Renal cortex interstitium (tissue), 15 donors: ENCODE measurements at places on chromosomes 6 and 20.
A peak's percentile ranks its signal among the peaks of the same experiment; 100 is the strongest.

DNA sequence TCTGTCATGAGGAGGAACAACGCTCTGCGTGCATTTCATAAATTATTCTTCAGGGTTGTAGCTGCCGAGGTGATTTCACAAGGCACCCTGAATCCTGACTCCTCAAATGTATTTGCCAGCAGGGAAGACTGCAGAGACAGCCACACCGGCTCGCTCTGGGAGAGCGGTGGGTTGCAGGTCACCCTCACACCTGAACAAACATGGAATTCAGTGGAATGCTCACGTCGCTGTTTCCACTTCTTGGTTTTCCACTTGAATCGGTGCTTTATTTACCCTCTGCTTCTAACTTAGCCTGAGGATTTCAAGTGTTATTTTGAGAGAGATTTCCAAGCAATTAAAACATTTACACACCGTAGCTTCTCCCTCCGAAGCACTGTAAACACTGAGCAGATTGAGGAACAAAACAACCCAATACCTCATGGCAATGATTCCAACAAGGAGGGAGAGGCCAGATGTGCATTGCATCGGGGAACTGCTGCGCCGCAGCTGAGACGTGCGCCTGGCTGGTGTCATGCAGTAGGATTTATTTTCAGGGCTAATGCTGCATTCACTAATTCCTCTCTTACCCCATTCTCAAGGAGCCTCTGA, 59.5 kb upstream of the GGTLC1 start:
- DNase-seq, result no peak

DNA sequence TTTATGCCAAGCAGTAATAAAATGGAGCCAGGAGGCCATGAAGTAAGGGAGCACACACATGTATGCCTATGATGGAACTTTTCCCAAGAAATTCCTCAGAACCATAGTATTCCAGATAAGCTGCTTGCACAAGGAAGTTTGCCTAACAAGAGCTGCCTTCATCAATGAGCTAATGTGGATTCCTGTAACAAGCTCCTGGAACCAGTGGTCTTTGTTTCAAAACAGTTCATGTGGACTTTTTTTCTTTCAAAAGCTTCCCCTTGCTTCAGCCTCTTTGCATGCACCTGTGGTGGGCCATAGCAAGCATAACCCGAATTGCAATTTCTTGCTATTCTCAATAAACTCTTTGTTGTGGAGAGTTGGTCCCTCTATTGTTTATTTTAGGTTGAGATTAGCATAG, 359.6 kb downstream of the UTRN start:
- no peak for DNase-seq

GRCh38 chr6:94785514-94785913, 791.8 kb upstream of the MANEA start:
- DNase-seq, result no peak

DNA sequence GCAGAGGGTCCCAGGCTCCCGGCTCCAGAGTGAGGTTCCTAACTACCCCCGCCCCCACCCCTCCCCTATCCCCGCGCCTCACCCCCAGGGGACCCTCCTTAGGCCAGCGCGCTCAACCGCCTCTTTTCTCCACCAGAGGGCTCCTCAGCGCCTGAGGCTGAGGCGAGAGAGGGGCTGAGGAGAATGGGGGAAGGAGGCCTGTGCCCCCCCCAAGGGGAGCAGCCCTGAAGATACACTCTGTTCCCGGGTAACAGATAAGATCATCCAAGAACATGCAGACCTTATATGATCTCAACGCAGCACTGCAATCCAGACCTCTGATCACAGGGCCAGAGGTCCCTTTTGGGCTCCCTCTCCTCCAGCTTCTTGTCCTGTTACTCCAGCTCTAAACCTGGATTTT, 43.3 kb upstream of the MRPS10 start:
- no peak for DNase-seq

DNA sequence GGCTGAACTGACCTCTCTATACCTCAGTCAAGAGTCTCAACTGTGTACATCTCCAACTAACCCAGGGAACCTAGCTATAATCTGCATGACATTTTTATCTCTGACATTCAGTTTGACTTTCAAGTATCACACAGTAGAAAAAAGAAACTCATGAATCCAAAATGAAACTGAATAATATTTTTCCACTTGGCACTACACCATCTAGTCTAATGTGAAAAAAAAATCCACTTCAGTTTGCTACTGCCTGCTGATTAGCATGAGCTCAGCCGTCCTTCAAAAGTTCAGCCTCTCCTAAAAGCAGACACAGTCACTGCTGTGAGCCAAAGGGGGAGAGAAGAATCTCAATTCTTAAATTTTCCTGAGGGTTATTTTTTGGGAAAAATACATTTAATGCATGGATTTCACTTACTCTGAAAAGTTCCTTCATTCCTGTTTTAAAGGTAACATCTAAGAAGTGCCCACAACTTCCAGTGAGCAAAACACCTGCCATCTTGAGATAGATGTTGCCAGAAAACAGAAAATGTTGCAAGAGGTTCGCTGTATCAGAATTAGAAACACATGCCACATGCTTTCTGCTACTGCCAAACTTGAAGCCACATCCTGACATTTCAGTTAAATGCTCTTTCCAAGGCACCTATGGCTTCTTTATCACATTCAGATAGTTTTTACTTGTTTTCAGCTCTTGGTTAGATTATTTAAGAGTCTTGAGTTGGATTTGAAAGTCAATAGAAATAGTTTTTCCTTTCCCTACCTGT, 95.4 kb downstream of the MKKS start:
- no peak for DNase-seq

DNA sequence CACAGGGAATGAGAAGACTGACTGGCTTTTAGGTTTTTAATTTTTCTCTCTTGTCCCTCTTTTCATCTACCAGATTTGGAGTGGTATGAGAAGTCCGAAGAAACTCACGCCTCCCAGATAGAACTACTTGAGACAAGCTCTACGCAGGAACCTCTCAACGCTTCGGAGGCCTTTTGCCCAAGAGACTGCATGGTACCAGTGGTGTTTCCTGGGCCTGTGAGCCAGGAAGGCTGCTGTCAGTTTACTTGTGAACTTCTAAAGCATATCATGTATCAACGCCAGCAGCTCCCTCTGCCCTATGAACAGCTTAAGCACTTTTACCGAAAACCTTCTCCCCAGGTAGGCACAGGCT, 644 bp downstream of the MAD2L1BP start:
- no peak for DNase-seq

GRCh38 chr6:31958741-31959739, at the start of the genes NELFE and SKIC2:
NELFE (minus strand) TSS chr6:31958971; CDS start chr6:31958446, 525 bp downstream.
SKIC2 (plus strand) TSS chr6:31959175; CDS start chr6:31959193, 18 bp downstream.
- DNase-seq, result peak; percentile 96

DNA sequence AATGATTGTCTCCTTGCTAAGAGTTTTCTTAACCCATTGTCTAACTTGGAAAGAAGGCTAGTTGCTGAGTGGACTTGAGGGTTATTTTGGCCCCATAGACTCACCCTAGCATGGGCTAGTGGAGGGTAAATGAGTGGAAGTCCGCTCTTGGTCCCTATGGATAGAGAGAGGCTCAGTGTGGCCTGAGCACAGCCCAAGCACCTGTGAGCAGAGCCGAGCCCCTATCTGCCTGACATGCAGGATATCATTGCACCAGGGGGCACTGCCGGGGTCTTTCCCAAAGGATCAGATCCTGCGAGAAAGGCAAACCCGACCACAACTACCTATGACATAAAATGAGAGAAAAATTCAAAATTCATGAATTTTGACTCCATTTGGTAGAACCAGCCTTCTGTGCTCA, 70.6 kb upstream of the GGTLC1 start:
- no peak for DNase-seq

DNA sequence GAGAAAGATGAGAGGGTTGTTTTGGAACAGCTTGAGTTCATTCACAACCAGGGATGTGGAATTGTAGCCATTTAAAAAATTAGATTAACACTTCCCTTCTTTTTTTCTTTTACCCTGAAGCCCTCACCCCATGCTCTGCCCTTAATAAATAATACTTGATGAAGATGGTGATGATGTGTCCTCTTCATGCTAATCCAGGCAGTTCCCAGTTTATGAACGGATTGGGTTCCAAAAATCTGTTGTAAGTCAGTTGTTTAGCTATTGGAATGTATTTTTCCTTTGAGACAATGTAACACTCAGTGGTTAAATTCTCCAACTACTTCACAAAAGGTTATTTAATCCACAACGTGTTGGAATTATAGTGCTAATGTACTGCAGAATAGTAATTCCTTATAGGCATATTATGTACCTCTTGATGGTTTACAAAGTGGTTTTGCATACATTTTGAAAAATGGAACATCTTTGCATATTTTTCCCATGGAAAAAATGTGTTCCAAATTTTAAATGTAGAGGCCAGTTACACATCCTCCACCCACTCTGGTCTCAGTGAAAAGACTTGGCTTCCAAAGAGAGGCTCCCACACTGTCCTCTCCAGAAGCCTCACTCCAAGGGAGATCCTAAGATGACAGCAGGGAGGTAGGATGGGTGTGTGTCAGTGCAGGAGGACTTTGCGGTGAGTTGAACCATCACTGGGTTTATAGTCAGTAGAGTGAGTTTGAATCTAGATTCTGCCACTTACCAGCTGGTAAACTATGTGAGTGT, 45.8 kb upstream of the CEP162 start:
- DNase-seq, result no peak

GRCh38 chr6:41408576-41408975, 73.2 kb downstream of the NCR2 start:
- no peak for DNase-seq

DNA sequence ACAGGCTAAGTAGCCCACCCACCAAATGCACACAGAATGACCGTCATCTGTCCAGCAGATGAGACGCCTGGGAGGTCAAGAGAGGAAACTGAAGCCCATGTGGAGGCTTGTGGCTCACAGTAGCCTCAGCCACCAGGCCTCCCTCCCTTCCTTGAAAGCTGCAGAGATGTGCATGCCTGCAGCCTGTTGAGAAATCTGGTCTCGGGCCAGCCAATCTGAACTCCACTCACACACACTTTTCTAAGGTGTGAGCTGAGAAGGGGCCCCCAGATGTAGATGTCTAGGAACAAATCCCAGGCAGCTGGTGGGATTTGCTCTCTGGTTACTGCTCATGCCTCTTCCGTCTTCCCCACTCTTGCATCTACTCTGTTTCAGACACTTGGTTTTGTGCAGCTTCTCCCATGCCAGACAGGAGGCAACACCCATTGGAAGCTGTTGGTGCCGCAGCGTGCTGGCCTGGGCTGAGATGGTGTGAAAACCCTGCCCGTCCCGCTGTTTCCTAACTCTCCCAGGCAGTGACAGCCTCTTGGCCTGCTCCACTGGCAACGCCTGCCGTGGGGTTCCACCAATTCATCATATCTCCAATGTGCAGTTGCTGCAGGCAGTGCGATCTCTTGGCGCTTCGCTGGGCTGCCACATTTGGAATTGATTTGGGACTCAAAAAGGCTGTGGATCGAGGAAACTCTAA, 24.1 kb upstream of the PAX1 start:
- DNase-seq, result no peak

- DNase-seq, result no peak
Measured at GRCh38 chr6:14500809-14501208, 383.2 kb downstream of the CD83 start.

- no peak for DNase-seq
Measured at GRCh38 chr6:168193816-168194721, 115.1 kb upstream of the FRMD1 start.

- DNase-seq, result no peak
Measured at GRCh38 chr6:135046912-135047311, 7.7 kb downstream of the HBS1L start.

DNA sequence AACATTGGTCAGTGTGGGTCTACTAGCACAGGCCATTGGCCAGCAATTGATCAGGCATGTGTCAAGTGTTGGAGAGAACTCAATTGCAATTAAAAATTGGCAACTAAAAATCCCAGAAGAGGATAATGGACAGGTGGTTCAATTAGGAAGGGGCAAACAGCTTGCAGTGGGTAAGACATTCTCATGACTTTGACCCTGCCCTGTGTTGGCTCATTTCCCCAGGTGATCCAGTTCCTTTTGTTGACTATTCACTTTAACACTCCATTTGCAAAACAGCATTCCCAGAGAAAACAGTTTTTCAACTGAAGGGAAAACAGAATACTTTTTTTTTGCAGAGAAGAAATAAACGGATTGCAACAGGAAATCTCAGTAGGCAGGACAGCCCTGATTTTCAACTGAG, 28.9 kb upstream of the SCGN start:
- DNase-seq, result no peak

GRCh38 chr6:3128356-3129108, 10.0 kb downstream of the BPHL start:
- no peak for DNase-seq

DNA sequence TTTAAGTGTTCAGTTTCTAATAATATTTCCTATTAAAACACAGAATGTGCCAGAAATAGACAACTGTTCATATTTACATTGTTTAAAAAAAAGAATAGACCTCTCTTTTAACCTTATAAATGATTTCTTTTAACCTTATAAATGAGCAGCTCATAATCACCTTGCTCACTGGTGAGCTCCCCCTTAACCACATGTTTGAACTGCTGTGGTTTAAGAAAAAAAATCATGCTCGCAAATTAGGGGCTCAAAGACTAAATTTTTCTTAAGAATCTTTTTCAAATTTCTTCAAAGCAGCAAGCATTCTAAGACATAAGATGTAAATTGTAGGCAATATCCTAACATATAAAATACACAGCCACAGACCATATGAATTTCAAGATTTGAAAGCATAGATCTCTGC, 32.8 kb downstream of the FAM8A1 start:
- DNase-seq, result no peak

GRCh38 chr6:484086-484745, 92.7 kb downstream of the IRF4 start:
- no peak for DNase-seq

GRCh38 chr6:111657146-111657545, 51.5 kb upstream of the TRAF3IP2 start:
- DNase-seq, result no peak

DNA sequence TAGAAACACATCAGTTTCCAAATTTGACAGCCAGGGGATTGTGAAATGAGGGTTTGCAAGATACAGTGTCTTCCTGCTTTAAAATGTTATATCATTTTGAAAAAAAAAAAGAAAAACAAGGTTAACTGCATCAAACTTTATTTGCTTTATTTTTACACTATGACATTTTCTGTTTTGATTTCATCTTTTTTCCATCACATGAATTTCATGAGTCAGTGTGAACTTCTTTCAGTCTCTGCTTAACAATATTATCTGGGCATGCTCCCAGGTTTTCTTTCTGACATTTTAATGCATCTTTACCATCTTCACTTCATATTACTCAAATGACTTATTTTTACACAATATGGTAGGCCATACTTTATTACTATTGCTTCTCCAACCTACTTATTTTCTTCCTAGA, 1.9 kb downstream of the NCOA7 start:
- DNase-seq, result no peak

DNA sequence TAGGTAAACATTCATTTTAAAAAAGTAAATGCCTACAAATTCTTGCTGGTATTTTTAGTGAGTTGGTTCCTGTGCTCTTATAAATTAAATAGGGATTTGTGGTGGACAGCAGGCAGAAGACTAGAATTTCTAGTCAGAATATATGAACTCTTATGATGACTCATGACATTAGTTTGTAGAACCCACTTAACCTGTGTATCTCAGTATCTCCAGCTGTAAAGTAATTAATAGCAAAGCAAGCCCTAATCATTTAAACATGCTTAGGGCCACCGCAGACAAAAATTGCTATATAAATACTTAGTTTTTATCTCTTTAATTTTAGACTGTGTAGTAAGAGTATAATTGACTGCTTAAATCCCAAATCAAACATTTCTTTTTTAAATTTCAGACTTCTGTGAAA, 2.4 kb downstream of the FAM135A start:
- DNase-seq, result no peak

GRCh38 chr6:35728683-35729678, 7.9 kb upstream of the ARMC12 start:
- DNase-seq, result no peak

- DNase-seq, result no peak
Measured at GRCh38 chr6:142800240-142800639, 144.7 kb downstream of the HIVEP2 start.

GRCh38 chr6:128432394-128432793, 88.0 kb downstream of the PTPRK start:
- DNase-seq, result no peak
